Osteoblast (primary cell): ENCODE measurements at places on chromosomes 12 and 14.
A peak's percentile ranks its signal among the peaks of the same experiment; 100 is the strongest.

GRCh38 chr12:9634177-9634803 lies 26.6 kb upstream of the KLRB1 start:
- DNase-seq, result peak; percentile 37

- peak; percentile 78 for DNase-seq
These were observed 9.5 kb upstream of the NUMB start for GRCh38 chr14:73467800-73468199.

GRCh38 chr14:69356903-69357543 lies 41.1 kb downstream of the ERH start:
- DNase-seq, result peak; percentile 14

GRCh38 chr14:87863047-87863446 lies 129.9 kb downstream of the GALC start:
- peak; percentile 8 for DNase-seq

DNA sequence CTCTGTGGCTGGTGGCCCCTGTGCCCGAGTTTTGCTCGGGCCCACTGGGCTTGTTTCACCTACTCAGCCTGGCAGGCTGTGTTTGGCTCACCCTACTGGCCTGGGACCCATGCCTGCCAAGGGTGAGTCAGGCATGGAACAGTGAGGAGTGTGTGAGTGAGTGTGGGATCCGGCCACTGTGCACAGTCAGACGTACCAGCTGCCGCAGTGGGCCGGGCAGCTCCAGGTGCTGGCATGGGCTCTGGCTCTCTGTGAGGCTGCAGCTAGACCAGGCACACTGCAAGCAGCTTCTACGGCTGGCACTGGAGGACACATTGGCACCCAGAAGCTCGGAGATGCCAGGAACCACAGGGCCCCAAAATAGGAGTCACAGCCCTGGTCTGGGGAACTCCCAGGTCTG lies 40.6 kb downstream of the HSD17B6 start:
- no peak for DNase-seq

- no peak for DNase-seq
These were observed 170.9 kb downstream of the PIK3C2G start for GRCh38 chr12:18432206-18432605.

DNA sequence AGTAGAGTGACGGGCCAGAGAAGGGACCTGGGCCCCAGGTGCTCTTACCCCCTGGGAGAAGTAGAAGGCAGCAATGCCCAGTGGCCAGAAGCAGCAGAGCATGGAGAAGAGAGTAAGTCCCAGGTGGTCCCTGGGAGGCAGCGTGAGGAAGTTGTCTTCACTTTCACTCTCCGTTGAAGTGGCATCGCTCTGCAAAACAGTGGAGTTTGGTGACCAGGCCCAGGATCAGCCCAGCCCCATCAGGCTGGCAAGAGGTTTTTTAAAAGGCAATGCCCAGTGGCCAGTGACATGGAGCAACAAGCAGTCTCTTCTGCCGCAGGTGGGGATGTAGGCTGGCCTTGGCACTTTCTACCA lies 18.2 kb downstream of the SYNDIG1L start:
- DNase-seq, result no peak

- DNase-seq, result no peak
These were observed 861.1 kb downstream of the GALC start for GRCh38 chr14:87131879-87132278.

DNA sequence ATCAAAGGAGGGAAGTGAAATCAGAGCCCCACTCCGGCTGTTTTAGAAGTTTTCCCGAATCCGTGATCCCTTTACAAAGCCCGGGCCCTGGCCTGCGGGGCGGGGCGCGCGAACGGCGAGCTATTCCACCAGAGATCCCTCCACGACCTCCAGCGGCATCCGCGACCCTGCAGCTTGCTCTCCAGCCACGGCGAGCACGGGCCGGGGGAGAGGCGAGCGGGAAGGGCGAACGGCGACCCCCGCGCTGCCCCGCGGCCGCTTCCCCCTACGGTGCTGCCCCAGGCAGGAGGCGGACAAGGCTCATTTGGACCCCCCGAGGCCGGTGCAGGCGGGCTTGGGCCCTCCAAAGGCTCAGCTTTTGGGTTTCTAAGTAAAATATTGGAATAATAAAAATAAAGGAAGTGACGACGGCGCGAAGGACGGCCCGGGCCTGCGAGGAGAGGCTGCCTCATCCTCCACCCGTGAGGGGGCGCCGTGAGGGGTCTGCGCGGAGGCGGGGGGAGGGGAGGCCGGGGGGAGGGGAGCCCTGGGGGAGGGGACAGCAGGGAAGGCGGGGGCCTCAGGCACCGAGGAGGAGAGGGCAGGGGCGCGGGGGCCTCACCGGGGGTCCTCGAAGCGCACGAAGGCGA lies 613 bp downstream of the SRSF9 start:
- peak; percentile 85 for DNase-seq
